ENCODE measurements at places on chromosomes 1 and 21.

GRCh38 chr1:12637693-12638092 lies 6.2 kb upstream of the AADACL4 start:
- DNase-seq: no peak

GRCh38 chr1:235907187-235907896 lies 40.6 kb upstream of the LYST start:
- no peak for DNase-seq

- no peak for DNase-seq
Observed at GRCh38 chr21:46220275-46220810, 8.2 kb downstream of the LSS start.

GRCh38 chr21:37700641-37701202 lies 215.5 kb downstream of the KCNJ6 start:
- DNase-seq: no peak

GRCh38 chr21:29237110-29238052 lies 61.3 kb upstream of the BACH1 start:
- no peak for DNase-seq

DNA sequence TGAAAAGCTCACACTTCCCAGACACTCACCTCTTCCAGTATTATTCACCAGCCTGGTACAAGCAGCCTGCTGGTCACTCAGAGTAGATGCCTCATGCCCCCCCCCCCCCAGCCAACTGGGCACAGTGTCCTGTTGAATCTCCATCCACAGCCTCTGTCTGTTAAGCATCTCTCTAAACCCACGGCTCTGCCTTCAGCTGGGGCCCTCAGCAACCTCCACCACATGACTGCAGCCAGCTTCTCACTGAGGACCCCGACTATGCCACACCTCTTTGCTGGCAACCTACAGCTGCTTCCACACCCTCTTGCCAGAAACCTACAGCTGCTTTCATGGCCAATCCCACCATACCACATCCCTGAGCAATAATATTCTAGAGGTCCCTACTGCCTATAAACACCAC lies 113.1 kb downstream of the RHOU start:
- DNase-seq: no peak

GRCh38 chr1:167472752-167473521 lies 45.4 kb downstream of the CD247 start:
- no peak for DNase-seq

GRCh38 chr1:166026555-166026954 lies 140.2 kb downstream of the FAM78B start:
- DNase-seq: no peak

GRCh38 chr21:14900058-14900457 lies 164.7 kb downstream of the NRIP1 start:
- no peak for DNase-seq

DNA sequence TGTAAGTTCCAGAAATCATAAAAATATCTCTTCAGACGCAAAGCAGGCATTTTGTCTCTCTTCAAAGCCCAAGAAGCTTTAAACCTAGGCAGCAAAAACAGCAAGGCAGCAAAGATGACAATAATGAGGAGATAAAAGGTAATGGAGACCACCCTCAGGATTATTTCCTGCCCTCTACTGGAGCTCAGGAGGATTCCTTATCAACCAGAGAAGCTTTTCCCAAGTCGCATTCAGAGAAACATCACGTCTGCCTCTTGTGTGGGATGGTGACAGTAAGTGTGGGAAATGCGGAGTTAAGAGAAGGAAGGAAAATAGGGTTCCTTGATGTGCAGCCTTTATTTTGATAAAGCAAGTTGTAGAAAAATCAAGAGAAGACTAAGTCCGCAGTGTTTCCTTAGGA lies 365.8 kb downstream of the RGS7 start:
- DNase-seq: no peak

DNA sequence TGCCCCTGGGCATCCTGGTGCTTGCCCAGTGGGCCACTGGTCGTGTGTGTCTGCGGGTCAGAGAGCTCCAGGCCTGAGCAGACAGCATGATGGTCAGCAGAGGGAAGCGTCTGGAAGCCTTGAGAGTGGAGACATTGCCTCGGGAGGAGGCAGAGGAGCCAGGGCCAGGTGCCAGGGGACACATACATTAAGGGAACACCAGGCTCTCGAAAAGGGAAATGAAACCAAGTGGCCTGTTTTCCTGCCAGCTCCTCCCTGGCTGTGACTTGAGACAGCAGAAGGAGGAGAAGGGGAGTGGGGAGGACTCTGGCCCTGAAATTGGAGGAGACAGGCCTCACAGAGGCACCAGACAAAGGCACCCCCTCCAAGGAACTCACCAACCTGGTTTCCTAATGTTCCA lies 62.4 kb upstream of the LRP8 start:
- no peak for DNase-seq

DNA sequence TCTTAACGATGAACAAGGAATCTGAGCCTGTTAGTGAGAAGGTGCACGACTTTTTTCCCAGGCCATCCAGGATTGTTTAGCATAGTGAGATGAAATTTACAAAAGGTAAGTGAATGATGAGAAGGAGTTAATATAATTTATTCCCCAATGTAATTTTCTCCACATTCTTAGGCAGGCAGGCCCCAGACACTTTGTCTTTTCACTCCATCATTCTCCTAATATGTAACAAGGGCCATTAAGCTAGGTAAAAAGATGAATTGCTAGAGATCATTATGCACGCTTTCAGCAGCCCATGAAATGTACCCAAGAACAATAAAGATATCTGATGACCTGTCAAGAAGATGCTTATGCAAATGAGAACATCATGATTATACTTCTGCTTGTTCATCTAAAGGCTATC lies 24.1 kb downstream of the NIBAN1 start:
- no peak for DNase-seq

GRCh38 chr1:208177656-208178055 lies 66.5 kb downstream of the PLXNA2 start:
- no peak for DNase-seq

GRCh38 chr1:160376525-160377131 lies 9.8 kb downstream of the NHLH1 start:
- no peak for DNase-seq

DNA sequence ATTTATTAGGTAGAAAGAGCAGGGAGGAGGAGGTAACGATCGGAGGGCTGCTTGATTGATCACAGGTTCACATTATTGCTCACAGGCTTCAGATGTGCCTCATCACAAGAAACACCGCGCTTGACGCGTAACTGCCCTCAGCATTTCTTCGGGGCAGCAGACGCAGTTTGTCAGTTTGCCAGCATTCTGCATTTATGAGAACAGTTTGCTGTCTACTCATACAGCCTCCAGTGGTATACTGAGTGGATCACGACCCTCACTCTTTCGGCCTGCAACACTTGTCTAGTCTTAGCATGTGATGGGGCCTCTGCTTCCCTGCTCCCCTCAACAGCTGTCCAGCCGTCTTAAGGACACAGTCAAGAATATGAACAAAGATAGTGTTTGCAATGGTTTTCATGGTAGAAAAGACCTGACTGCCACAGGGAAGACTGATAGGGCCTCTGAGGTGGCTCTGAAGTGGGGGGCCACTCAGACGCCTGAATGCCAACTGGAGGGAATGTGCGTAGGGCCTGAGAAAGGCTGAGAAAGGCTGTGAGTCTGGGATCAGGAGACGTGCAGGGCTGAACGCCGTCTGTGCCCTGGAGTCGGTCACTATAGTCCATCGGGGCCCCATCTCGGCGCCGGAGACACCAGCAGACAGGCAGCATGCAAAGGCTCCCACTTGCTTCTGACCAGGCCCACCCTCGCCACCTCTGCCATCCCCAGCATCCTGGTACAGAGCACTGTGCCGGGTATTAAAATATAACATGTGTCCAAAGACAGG lies 45.0 kb downstream of the UBE2G2 start:
- DNase-seq: no peak

DNA sequence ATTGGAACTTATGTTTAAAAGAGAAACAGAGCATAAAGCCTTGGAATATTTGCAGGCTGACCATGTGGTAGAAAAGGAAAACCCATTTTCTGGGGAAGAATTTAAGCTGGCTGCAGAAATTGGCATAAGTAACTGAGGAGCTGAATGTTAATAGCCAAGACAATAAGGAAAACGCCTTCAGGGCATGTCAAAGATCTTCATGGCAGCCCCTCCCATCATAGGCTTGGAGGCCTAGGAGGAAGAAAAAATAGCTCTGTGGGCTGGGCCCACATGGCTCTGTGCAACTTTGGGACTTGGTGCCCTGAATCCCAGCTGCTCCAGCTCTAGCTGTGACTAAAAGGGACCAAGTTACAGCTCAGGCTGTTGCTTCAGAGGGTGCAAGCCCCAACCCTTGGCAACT lies 51.5 kb downstream of the CTH start:
- no peak for DNase-seq

DNA sequence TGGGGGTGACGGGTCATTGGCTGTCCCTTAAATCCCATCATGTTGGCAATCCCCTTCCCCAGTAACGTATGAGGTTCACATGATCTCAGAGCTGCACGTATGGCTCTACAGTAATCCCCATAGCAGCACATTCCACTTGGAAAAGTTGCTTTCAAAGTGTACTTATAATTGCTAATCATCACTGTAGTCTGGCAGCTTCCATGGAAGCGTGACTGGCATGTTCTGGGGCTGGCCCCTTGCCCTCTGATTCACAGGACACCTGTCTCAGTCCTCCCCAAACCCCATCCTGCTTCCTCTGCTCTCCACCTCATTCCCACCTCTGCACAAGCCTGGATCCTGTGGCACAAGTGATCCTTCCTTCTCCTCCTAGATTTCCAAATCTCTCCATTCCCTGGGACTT lies 102.2 kb downstream of the TSEN15 start:
- DNase-seq: no peak

GRCh38 chr1:96362623-96363022 lies 359.0 kb upstream of the PTBP2 start:
- DNase-seq: no peak

GRCh38 chr1:198734323-198735008 lies 95.6 kb downstream of the PTPRC start:
- DNase-seq: no peak

DNA sequence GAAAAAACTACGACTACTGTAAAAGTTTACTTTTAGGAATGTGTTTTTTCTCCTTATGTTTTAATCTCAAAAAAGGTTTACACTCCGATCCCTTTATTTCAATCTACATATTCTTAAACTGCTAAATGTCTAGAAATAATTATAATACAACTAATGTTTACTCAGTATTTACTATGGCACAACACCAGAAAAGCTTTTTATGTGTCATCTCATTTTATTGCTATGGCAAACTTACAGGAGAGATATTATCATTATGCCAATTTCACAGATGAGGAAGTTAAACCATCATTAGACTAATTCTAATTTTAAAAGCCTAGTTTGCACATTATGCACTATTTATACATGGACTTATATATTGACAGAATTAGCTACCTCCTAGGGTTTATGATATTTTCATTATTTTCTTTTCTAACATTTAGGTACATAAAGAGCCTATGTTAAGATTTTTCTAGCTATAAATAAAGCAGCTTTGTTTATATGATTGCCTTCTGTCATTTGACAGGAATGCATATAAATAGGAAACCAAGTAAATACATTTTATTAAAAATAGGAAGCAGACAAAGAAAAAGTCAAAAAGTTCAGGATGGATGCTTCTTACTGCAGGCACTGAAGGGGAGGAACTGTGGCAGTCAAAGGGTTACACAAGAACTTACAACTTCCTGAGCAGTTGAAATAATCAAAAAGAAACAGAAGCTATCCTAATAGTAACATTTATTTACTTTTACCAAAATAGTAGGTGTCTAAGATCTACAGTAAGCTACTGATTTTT lies 442.4 kb downstream of the LTN1 start:
- no peak for DNase-seq

GRCh38 chr1:91523482-91523881 lies 22.8 kb downstream of the CDC7 start:
- no peak for DNase-seq

DNA sequence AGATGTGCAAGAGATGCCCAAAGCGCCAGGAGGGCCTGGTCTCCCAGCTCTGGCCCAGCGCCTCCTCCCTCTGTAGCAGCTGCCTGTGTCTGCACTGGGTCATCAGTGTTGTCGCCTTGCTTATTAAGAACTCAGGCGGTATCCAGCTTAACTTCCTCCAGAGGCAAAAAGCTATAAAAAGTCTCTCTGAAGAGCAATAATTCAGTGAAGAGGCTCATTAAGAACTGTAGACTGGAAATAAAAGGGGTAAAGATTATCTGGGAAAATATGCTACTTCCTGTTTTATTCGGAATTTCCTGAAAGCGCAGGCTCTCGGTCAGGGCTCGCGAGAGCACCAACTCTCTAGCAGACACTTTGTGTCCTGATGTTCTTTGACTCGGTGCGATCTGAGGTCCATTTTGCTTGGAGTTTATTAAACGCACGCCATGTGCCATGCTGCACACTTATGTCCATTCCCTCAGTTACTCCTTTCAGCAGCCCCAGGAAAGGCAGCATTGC lies 70.4 kb downstream of the MRPS6 start:
- no peak for DNase-seq

- DNase-seq: no peak
Observed at GRCh38 chr1:110787328-110788071, 85.4 kb upstream of the CD53 start.

GRCh38 chr1:89600451-89601224 lies 32.3 kb upstream of the LRRC8C start:
- no peak for DNase-seq

GRCh38 chr1:230040440-230040839 lies 26.6 kb upstream of the GALNT2 start:
- no peak for DNase-seq

DNA sequence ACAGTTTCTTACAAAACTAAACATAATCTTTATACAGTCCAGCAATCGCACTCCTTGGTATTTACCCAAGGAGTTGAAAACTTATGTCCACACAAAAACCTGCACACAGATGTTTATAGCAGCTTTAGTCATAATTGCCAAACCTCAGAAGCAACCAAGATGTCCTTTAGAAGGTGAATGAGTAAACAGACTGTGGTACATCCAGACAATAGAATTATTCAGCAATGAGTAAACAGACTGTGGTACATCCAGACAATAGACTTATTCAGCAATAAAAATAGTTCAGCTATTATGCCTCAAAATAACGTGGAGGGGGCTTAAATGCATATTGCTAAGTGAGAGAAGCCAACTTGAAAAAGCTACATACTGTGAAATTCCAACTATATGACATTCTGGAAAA lies 87.0 kb upstream of the GALNT2 start:
- DNase-seq: no peak

- DNase-seq: no peak
Observed at GRCh38 chr1:110114784-110115183, 2.5 kb downstream of the UBL4B start.

- no peak for DNase-seq
Observed at GRCh38 chr1:28817133-28817532, 5.2 kb downstream of the OPRD1 start.

DNA sequence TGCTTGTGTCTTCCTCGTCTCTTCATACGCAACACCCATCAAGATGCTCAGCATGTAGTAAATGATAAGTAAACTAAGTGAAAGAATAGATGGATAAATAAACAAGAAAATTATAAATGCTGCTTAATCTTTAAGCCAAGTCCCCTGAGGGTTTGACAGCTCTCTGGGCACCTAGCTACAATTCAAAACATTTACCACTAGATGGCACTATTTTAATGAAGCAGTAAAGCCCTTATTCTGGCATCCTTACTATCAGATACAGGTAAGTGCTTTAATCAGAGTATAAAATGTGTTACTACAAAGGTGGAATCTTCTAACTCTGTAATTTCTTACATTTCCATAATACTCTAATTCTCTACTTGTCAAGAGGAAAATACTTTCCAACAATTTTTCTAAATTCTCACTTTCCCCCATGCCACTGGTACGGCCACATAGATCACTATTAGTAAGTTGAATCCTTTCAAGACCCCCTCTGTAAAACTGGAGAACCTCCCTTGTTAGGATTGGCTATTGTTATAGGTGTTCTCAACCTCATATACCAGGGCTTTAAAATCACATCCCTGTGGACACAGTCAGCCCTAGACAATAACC lies 137.8 kb downstream of the BARHL2 start:
- no peak for DNase-seq

- DNase-seq: no peak
Observed at GRCh38 chr1:183051546-183051945, 28.3 kb downstream of the LAMC1 start.
